ENCODE measurements at places on chromosomes 7 and 10.

DNA sequence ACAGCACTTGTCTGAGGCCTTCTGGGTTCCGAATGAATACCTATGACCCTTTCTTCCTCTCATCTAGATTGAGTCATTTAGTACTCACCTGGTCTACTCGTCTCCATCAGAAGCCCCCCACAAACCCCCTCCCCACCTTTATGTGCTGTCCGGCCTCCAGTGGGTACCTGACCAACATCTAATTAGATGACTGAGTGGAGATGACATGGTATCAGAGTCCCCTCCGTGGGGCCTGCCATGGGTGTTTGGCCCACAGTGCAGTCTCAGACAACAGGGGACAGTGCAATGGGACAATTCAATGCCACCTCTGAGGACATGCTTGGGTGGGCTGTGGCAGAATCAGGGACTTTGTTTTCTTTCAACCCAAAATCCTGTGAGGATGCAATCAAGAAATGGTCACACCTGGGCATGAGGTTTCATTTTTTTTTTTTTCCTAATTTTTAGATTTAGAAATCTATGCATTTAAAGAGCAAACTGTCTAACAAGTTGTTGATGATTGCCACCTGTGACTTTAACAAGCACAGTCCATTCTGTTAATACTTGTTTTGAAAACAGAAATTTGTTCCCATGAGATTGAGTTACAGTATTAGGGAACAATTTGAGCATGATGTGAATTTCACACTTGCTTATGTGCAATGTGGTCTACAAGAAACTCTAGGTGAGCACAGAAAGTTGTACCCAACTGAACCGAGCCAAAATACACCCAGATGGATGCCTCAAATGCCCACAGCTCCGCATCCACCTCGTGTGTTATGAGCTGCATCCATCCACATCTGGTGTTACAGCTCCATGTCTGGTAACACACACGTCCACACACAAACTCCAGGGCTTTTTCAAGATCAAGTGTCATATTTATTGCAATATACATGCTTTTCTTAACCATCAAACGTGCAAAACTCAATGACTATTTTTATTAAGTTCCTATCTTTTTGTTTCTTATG is 27.5 kb downstream of the GPRIN2 start:
- no peak for DNase-seq

DNA sequence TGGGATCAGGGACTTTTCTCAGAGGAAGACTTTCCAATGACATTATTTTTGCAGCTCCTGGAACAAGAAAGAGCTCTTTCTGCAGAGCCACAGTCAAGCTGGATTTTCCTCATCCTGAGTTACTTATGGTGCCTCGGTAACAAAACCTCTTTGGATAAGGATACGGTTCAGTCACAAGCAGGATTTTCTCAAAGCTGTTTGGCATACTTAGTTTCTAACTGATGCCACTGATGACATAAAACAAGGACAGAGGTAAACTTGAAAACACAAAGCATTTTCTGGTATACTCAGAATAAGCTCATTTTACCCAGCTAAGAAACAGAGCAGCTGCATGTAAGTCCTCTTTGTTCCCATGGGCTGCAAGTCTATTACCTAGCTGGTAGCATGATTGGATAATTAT is 340.9 kb upstream of the MEOX2 start:
- DNase-seq = no peak

DNA sequence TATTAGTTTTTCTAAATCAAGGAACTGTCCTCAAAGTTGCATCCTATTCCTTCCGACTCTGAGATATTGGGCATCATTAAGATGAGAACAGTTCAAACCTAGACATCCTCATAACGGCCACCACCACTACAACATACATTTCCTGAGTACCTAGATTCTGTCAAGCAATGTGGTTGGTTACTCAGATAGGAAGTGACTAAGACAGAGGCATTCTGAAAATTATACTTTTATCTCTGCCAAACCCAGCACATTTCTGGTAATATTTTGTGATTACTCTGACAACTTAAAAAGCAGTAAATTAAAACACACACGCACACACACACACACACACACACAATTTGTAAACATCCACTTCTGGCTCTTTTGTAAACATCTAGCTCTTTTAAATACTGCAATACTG is 291.2 kb upstream of the MEOX2 start:
- DNase-seq = no peak

GRCh38 chr10:104331208-104331838 is 6.9 kb downstream of the ITPRIP start:
- DNase-seq = no peak

- no peak for DNase-seq
Measured at GRCh38 chr10:36764823-36765222, 360.6 kb upstream of the ANKRD30A start.

DNA sequence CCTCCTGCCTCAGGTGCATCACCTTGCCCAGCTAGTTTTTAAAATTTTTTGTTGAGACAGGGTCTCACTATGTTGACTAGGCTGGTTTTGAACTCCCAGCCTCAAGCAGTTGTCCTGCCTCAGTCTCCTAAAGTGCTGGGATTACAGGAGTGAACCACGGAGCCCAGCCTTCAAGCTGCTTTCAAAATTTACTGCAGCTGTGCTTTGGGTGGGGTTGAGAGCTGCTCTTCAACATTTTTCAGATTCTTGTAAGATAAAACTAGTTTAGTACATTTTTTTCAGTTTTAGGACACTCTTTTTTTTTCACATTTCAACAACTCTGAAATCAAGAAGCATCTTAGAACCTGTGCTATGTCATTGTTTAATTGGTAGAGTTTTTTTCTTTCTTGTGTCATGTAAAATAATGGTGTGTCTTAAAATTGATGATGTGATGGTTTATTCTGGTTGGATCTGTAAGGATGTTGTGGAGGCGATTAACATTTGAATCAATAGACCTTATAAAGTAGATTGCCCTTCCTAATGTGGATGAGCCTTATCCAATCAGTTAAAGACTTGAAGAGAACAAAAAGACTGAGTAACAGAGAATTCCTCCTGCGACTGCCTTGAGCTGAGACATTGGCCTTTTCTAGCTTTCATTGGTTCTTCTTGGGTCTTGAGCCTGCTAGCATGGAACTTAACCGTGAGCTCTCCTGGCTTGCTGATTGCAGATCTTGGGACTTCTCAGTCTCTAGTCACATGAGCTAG is 13.5 kb downstream of the PLEKHA8 start:
- DNase-seq = no peak

DNA sequence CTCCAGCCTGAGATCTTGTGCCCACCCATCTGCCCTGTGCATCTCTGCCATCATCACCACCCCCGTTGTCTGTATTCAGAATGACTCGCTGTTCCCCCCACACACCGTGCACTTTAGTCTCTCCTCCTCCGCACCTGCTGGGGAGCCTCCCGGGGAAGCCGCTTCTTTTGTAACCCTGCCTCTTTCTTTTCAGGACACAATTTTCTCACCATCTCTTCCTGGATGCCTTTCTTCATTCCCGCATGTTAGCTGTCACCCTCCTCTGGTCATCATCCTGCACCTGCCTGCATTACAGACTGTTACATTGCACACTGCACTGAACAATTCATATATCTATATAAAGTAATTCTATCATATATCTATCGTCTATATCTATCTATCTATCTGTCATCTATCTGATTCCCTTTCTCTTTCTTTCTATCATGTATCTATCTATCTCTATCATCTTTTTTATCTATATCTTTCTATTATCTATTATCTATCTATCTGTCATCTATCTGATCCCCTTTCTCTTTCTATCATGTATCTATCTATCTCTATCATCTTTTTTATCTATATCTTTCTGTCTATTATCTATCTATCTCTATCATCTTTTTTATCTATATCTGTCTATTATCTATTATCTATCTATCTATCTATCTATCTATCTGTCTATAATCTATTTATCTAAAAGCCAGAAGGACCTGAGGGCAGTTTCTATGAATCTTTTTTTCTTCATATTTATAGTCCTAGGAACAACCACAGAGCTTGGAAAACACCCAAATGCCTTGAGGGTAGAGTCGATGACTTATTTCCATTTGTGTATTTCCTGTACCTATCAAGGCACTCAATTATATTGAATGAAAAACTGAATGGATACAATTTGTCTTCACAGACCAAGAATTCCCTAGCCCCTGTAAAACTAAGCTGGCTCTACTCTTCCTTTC is 642.5 kb downstream of the ACTR3B start:
- no peak for DNase-seq

GRCh38 chr10:6769704-6770417 is 189.8 kb upstream of the PRKCQ start:
- no peak for DNase-seq

GRCh38 chr10:35466170-35466569 is 129.9 kb downstream of the CCNY start:
- DNase-seq = no peak

GRCh38 chr10:1573334-1573969 is 163.9 kb downstream of the ADARB2 start:
- DNase-seq = no peak

DNA sequence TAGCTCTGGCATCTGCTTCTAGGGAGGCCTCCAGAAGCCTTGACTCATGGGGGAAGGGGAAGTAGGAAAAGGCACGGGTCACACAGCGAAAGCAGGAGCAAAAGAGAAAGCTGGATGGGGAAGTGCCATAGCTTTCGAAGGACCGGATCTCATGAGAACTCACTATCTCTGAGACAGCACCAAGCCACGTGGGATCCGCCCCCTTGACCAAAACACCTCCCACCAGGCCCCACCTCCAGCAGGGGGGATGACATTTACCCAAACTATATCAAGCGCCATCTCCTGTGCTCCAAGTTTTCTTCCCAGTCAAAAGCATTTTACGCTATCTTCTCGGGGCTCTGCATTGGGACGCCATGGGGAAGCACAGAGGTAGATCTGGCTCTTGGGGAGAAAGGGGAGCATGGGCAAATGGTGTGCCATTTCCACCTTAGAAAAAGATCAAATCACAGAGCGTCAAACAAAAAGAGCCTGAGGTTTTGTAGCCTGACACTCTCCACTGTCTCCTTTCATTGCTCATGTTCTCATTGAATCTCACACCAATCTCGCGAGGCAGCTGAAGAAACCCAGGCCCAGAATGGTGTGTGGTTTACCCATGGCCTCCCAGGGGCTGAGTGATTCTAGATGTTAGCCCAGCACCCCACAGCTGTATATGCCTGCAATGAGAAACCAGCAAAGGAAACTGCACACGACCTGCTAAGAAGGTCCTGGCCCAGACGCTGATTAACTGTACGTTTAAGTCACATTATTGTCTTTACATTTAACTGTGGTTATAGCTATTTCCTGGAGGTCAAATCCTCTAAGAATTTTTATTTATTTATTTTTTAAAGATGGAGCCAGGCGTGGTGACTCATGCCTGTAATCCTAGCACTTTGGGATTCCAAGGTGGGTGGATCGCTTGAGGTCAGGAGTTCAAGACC is 8.1 kb upstream of the OLAH start:
- DNase-seq = no peak

GRCh38 chr10:88992921-88993524 is 2.4 kb downstream of the FAS start:
- DNase-seq = no peak

- DNase-seq = no peak
Measured at GRCh38 chr7:18494821-18495408, 634 bp upstream of the HDAC9 start.

GRCh38 chr10:15780353-15781135 is 60.8 kb upstream of the ITGA8 start:
- DNase-seq = no peak

DNA sequence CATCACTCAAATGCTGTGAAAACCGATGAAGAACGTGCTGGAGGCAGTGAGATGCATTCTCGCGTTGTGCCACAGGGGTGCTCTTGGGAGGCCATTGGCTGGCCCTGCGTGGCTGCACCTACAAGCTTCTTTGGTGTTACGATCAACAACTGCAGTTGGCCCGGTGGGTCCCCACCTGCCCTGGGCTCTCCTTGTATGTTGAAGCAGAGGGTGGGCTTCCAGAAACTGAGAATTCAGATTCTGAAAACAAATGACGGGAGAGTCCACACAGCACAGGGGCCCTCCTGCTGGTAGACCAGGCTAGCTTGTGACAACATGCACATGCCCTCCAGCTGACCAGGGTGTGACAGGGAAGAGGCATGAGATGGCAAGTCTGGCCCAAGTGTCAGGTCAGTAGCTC is 23.7 kb upstream of the DDC start:
- no peak for DNase-seq

GRCh38 chr10:104142081-104142480 is 20.1 kb downstream of the SFR1 start:
- DNase-seq = no peak

DNA sequence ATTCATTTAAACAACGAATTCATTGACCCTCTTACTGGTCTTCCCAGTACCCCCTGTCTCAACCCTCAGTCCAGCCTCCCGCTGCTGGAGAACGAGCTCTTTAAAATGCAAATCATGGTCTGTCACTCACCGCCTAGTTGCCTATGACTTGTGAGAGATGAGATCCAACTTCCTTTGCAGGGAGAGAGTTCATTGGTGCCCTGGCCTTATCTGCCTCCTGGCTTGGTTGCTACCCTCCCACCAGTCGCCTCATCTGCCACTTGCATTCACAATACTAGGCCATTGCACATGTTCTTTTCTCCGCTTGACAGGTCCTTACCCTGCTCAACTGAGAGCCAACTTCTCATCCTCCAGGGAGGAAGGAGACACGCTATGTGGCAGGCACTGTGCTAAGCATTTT is 54.0 kb upstream of the MXI1 start:
- DNase-seq = no peak

- no peak for DNase-seq
Measured at GRCh38 chr7:139758388-139758787, 19.4 kb downstream of the HIPK2 start.

DNA sequence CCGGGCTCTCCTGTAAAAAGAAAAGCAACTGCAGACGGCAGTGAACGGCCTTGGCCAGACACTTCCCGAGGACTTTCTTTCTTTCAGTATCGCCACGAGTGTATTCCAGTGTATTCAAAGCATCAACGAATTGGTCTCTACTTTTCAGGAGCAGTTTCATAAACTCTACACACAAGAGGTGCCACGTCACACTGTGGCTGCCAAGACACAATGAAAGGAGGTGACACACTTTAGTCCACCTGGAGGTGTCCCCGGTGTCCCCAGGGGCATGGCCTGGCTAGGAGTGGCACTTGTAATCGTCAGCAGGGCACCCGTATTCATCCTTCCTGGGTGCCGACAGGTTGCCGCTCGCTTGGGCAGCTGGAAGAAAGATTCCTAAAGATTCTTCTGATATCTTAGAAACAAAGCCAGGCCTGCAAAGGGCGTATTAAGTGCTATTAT is 5.0 kb downstream of the TNS3 start:
- no peak for DNase-seq

- DNase-seq = no peak
Measured at GRCh38 chr7:34057956-34058355, 152.6 kb downstream of the BMPER start.

DNA sequence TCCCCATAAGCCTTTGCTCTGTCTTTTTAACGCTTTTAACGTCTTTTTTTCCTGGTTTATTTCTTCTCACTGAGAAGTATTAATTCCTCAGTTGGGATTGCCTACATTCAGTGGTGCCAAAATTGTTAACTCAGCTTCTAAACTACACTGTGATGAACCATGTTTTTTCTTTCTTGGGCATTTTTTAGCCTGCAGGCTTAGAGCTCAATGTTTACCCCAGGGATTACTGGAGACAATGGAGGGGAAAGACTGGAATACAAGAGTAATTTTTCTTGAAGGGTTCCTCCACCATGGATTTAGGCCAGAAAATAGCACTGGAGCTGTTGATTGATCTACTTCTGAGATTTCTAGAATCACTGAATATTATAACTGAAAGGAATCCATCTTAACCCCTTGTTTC is 19.8 kb downstream of the STAMBPL1 start:
- no peak for DNase-seq

- no peak for DNase-seq
Measured at GRCh38 chr10:76026905-76027304, 595.5 kb downstream of the LRMDA start.

GRCh38 chr7:88115816-88116215 is 104.0 kb downstream of the SRI start:
- no peak for DNase-seq
